ENCODE measurements at places on chromosomes 4 and X. TPM values are rescaled to one million over a fixed set of nuclear protein-coding genes. Genes with fewer than 3 reads are reported as not detected.

- DNase-seq = no peak
Measured at GRCh38 chrX:17750436-17750835, 13.1 kb downstream of the SCML1 start.

DNA sequence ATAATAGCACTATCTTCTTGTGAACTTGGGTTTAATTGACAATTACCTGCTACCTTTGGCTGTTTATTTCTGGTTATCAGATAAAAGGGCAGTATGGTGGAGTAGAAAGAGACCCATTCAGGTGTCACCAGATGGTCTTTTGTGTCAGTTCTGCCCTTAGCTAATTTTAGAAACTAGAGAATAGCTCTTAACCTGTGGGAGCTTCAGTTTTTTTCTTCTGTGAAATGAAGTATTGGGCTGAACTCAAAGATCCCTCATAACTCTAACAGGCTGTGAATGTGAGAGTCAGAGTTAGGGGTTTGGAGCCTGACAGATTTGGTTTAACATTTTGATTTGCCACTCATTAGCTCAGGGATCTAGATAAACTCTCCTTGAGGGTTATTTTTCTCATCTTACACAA lies 335.2 kb downstream of the PPP1R2C start:
- DNase-seq = no peak

DNA sequence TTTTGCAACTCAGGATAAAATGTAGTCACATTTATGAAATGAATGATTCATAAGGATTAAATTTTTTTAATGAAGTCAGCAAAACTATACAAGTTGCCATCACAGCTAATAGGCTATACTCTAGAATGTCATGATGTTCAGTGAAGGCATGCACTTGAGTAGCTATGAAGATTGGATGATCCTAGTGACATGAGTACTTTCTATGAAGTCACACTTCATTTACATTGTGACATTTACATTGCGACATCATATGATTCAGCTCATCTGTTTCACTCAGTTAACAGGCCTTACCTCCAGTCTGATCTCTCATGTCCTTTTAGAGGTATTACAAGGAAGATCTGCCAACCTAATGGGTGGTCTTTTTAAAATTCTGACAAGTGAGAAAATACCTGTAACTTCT lies 82.7 kb upstream of the FGF13 start:
- DNase-seq = no peak

MMRN1 gene
- 5.2 TPM for total RNA-seq

- no peak for DNase-seq
Measured at GRCh38 chrX:37383313-37383712, 34.1 kb downstream of the PRRG1 start.

TRIML2 gene
- total RNA-seq = not detected

TCEAL7 gene
- total RNA-seq = 9.3 TPM

DNA sequence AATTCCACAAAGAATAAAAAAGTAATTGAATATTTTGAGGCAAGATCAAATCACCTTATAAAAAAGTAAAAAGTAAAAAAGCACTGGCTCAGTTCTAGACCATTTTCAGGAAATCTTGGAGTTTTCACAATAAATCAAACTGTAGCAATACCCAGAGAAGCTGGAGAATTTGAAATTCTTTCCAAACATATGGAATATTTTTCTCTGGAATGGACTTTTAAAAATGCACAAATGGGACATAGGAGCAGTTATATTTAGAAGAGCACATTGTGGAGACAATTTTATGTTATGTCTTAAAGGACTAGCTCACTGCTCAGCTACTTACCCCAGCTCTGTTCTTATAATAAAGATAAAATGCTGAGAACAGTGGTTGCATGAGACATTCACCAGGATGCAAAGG lies 211.9 kb upstream of the KIT start:
- DNase-seq = no peak

- DNase-seq = no peak
Measured at GRCh38 chr4:53366301-53366716, 448 bp upstream of the SCFD2 start.
